H4 (cell line): ENCODE measurements at places on chromosomes 11 and 22. TPM values are rescaled to one million over a fixed set of nuclear protein-coding genes. Genes with fewer than 3 reads are reported as not detected.

LRP5 gene
- total RNA-seq, result 14.1 and 22.7 TPM in 2 replicates

KIF18A gene
- 28.8 and 34.1 TPM in 2 replicates for total RNA-seq

KRTAP5-1 gene
- total RNA-seq, result not detected in 2 replicates

SLC29A2 gene
- 0.39 and 0.62 TPM in 2 replicates for total RNA-seq

KRTAP5-2 gene
- total RNA-seq, result not detected in 2 replicates

OR2D2 gene
- not detected in 2 replicates for total RNA-seq

MAJIN gene
- not detected in 2 replicates for total RNA-seq

ZNF280A gene
- total RNA-seq, result 0.06 and 0.18 TPM in 2 replicates

RCOR2 gene
- total RNA-seq, result 0.49 and 0.66 TPM in 2 replicates

TST gene
- total RNA-seq, result 31.7 and 38.2 TPM in 2 replicates

PAX6 gene
- total RNA-seq, result 0.06 and 0.21 TPM in 2 replicates

WT1 gene
- total RNA-seq, result not detected in 2 replicates

OR4A47 gene
- not detected in 2 replicates for total RNA-seq

ZNF215 gene
- 10.7 TPM in 2 replicates for total RNA-seq

FOXR1 gene
- total RNA-seq, result not detected in 2 replicates

APOL4 gene
- 2.7 and 3.6 TPM in 2 replicates for total RNA-seq

CEP126 gene
- total RNA-seq, result 1.1 and 1.2 TPM in 2 replicates

GUCY1A2 gene
- total RNA-seq, result 1.3 and 1.4 TPM in 2 replicates

APOBEC3H gene
- 1.4 and 2.6 TPM in 2 replicates for total RNA-seq

ENTHD1 gene
- total RNA-seq, result not detected in 2 replicates

APOA5 gene
- total RNA-seq, result not detected in 2 replicates

C11orf87 gene
- not detected in 2 replicates for total RNA-seq

BBOX1 gene
- total RNA-seq, result 0.29 and 0.45 TPM in 2 replicates

SYT9 gene
- 0.06 TPM in 1 of 2 replicates, not detected in the other for total RNA-seq

FAM111B gene
- total RNA-seq, result 19.9 and 29.0 TPM in 2 replicates

MPPED2 gene
- 1.8 and 3.5 TPM in 2 replicates for total RNA-seq

KCNK4 gene
- not detected in 2 replicates for total RNA-seq

HBB gene
- not detected in 2 replicates for total RNA-seq

CCDC87 gene
- 0.04 and 0.56 TPM in 2 replicates for total RNA-seq

PIH1D2 gene
- total RNA-seq, result 1.4 and 2.1 TPM in 2 replicates

HARBI1 gene
- 2.5 and 5.8 TPM in 2 replicates for total RNA-seq

OR56A1 gene
- total RNA-seq, result 0.04 TPM in 1 of 2 replicates, not detected in the other

CBLIF gene
- not detected in 2 replicates for total RNA-seq

CARD10 gene
- 2.8 and 3.9 TPM in 2 replicates for total RNA-seq

TMEM80 gene
- total RNA-seq, result 15.8 and 16.4 TPM in 2 replicates

CRYBB1 gene
- total RNA-seq, result not detected in 2 replicates

ZNF280B gene
- total RNA-seq, result 0.68 and 2.4 TPM in 2 replicates

RAG2 gene
- total RNA-seq, result not detected in 2 replicates

HOATZ gene
- not detected in 2 replicates for total RNA-seq

CEND1 gene
- not detected in 2 replicates for total RNA-seq

IGLL1 gene
- not detected in 2 replicates for total RNA-seq

GAL3ST1 gene
- total RNA-seq, result not detected in 2 replicates

WDR74 gene
- 60.1 and 63.7 TPM in 2 replicates for total RNA-seq

CCDC81 gene
- 0.08 TPM in 1 of 2 replicates, not detected in the other for total RNA-seq

NRIP3 gene
- 26.9 and 28.7 TPM in 2 replicates for total RNA-seq

KCNJ5 gene
- not detected in 2 replicates for total RNA-seq

TPBGL gene
- total RNA-seq, result not detected in 2 replicates

P2RY6 gene
- 2.5 and 2.7 TPM in 2 replicates for total RNA-seq

PEX26 gene
- 8.5 and 8.6 TPM in 2 replicates for total RNA-seq

CYP2D6 gene
- total RNA-seq, result not detected in 2 replicates
